ENCODE measurements at places on chromosomes 16 and 17.

GRCh38 chr17:17109907-17110306 lies 67.7 kb downstream of the MPRIP start:
- no peak for DNase-seq

DNA sequence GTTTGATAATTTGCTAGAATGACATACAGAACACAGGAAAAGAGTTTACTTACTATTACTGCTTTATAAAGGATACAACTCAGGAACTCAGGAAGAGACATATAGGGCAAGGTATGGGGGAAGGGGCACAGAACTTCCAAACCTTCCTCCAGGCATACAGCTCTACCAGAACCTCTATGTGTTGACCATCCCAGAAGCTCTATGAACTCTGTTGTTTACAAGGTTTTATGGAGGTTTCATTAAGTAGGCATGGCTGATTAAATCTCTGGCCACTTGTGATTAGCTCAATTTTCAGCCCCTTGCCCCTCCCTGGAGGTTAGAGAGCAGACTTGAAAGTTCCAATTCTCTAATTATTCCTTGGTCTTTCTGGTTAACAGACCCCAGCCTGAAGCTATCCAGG lies 60.2 kb upstream of the C17orf78 start:
- DNase-seq, result no peak

DNA sequence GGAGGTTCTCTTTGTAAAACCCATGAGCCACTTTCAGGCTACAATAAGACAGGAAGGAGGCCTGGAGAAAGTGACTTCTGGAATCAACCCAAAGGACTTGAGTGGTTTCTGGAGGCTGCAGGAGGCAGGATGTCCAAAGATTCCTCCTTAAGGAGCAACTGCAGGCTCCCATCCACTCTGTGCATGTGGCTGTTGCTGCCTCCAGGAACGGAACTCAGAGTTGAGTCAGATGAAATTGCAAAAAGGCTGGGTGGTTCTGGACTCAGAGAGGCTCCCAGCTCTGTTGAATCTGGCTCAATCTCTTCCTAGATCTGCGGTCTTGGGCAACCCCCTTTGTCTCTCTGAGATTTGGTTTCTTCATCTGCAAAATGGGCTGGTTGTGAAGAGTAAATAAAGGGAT lies 197.1 kb downstream of the SHISA9 start:
- no peak for DNase-seq

DNA sequence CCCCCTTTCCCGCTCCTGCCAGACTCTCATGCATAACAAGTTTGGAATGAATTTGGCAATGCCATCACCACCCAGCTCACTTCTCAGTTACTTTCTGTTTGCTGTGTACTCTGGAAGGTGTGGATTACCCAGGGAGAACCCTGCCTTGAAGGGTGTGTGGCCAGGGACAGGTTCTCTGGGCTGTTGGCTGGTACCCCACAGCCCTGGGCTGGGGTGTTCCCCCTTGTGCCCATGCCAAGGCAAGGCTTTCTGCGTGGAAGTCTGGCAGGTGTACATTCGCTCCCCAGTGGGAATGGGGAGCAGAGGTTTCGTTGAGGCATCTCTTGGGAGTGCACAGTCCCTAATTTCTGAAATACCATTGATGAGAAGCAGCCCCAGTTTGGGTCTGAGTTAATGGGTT lies 187.7 kb downstream of the CCDC182 start:
- DNase-seq, result no peak

GRCh38 chr17:21177854-21178600 lies 35.9 kb downstream of the TMEM11 start:
- no peak for DNase-seq

DNA sequence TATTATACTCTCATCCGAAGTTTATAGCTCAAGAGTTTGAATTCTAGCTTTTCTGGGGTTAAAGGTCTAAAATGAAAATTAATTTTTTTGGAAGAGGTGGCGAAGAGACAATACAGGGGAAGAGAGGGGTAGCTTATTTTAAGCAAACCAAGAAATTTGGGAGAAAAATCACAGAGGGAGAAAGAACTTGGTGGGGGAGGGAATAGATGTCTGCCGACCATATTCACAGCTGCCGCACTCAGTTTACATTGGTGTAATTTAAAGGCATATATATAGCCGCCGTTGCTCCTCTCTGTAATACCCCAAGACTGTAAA lies 6.5 kb upstream of the ZFHX3 start:
- DNase-seq, result no peak

DNA sequence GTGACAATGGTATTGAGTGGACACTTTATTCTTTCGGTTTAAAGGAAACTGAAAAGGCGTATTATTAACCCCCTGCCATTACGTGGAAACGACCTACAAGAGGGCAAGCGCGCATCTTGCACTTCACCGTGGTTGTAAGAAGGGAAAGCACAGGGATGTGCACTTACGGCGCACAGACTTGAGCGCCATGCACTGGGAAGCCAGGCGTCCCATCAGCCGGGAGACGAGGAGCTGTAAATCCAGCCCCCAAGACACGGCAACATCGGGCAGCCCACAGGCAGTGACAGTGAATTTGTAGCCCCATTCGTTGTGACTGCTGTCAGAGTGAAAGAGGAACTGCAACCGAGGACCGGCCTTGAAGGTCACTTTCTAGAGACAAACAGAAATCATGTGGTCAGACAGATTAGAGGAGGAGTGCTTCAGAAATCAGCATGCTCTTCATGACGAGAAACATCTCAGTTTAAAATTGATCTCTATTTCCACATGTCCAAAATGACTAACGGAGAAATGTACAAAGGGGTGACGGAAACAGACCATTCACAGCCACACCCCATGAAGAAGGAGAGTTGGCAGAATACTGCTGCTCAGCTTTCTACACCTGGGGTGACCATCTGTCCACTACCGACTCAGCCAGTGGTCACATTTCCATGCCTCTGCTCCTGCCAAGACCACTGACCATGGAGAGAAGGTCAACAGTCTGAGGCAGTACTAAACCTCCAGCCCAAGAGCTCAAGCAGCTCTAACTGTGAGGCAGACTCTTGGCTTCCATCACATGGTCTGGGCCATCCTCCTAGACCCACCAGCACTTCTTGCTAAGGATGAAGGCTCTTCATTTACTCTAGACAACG lies 68.6 kb downstream of the ZZEF1 start:
- DNase-seq, result no peak

Measured in HuH-7.5 (cell line).